NCI-H1436 treated with DMSO at 0.1 percent for 48 hours (cell line): ENCODE measurements at places on chromosomes 12 and 14.

DNA sequence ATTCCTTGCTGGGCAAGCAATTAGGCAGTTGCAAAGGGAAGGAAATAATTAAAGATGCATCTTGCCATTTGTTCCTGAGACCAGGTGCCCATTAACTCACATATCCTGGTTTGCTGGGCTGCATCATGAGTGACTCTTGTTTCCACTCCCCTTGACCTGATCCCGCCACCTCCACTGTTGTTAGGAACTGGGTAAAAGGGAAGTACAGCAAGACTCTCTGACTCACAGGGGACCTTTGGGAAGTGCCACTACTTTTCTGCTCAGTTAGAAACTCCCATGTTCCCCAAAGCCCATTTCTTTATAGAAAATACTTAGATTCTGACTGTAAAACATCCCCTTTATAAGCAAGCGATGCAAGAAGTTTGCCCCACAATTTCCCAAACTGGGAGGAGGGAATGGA lies 186.0 kb upstream of the BCL2L14 start:
- DNase-seq, result no peak

DNA sequence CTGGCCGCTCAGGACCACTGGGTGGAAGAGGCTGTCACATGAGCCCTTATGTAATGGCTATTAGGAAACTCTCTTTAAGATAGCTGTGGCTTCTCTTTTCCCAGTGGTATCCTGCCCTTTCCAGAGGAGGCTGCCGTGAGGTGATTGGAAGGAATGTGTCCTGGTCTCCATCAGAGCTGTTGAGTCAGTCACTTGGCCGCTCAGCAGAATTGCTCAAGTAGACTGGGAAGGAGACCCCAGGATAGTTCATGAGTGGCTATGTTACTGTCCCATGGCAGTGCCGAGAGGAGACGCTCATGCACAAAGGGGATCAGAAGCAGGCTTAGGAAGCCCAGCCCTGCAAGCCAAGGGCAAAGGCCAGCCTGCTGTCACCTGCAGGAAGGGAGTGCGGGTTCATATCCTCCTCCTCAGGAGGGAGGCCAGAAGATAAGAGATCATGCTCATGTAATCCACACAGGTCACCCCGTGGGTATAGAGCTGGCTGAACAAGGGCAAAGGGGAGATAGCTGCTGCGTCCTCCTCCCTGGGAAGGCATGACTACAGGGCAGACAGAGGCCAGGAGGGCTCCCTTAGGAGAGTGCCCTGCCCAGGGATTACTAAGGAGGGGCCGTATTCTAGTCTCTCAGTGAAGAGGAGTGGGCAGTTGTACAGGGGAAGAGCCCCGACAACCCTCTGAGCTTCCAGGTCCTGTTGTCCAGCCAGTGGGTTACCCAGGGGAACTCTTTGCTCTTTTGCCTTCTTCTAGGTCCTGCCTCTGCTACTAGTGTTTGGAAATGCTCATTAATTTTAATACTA lies 137.0 kb upstream of the MAX start:
- no peak for DNase-seq

DNA sequence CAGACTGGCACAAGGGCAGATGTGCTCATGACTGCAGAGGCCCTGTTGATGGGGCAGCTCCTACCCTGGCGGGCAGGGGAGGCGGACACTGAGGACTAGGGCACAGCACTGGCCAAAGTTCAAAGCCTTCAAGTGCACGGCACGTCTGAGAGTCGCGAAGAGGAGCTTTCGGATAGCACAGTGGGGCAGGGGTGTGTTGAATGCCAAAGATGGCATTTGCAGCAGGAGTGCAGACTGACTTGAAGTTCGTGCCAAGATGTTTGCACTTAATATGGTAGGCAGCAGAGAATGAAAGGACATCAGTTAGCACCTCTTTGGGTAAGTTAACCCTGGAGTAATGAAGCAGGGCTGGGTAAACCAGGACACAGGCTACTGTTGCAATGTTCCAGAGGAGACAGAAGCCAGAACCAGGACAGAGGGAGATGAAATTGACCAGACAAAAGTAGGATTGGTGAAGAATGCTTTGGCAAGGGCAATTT lies 6.7 kb upstream of the EML1 start:
- DNase-seq, result no peak

GRCh38 chr14:36513012-36513420 lies 7.0 kb downstream of the NKX2-1 start:
- DNase-seq, result no peak

DNA sequence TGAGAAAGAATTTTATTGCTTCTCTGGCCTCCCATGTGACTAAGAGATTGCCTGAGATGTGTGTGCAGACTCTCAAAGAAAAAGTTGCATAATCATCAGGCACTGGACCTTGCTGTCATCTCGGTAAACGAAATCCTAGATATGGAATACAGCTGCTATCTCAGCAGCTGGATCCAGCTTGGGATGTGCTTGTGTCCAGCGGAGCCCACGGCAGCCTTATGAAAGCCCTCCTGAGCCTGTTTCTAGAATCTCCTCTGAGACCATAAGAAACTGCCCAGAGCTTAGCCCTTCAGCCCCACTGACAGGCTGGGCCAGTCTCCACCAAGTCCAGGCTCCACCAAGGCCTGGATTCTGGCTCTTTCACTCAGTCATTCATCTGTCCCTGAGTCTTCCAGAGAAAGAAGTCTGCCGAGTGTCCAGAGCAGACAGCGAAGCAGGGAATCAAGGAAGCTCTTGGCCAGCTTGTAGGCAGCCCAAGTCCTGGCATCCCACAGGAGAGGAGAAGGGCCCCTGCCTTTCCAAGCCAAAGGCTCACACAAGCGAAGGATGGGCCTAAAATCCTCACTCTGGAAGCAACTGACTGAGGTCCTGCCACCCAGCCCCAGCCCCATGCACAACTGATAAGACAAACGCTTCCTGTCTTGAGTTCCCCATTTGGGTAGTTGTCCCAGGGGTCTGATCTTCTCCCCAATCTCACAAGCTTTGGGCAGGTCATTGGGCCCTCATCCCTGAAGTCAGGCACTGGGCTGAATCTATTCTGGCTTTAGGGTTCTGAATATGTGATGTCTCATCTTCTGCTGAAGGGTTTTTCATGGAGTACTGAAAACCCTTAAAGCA lies 97.8 kb downstream of the SEC23A start:
- no peak for DNase-seq

DNA sequence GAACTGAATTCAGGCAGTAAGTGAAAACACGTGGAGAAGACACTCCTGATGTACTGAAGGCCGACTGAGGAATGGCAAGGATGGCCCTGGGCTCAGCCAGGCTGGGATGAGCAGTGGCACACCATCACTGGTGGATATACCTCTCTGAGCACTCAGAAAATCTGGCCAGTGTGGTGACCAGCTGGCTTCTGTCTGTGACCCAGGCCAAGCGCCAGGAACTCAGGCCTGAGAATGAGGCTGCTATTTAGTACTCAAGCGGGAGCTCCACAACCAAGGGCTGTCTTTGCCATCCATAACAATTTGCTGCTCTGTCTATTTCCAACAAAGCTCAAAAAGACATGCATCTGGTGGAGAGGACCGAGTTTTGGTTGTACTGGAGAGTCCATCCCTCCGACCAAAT lies 586.3 kb downstream of the BCL11B start:
- DNase-seq, result no peak
